KG1 (cell line): ENCODE measurements at places on chromosomes 3 and 15.

- no peak for DNase-seq
These were observed 13.8 kb downstream of the GRAMD2A start for GRCh38 chr15:72183781-72184164.

DNA sequence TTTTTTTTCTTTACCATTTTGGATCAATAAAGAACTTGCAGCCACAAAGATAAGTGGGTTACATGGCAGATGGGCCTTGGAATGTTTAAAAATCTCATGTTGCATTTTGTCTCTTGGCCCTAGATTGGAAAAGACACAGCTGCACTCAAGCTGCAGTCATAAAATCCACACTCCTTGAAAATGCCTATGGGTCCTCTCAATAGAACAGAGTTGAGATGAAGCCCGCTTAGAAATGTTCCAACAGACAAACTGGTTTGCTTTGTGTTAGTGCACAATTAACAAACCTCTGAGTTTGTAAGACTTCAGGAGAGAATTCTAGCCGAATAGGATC is 401.2 kb upstream of the CDIN1 start:
- no peak for DNase-seq

- DNase-seq = no peak
These were observed 57.7 kb upstream of the BNIP2 start for GRCh38 chr15:59746777-59747176.

GRCh38 chr3:124260206-124260915 is 268.4 kb upstream of the ROPN1 start:
- DNase-seq = no peak

- no peak for DNase-seq
These were observed 248.8 kb downstream of the SHOX2 start for GRCh38 chr3:157857440-157857839.

- no peak for DNase-seq
These were observed 223.4 kb upstream of the SLCO3A1 start for GRCh38 chr15:91630090-91630489.

DNA sequence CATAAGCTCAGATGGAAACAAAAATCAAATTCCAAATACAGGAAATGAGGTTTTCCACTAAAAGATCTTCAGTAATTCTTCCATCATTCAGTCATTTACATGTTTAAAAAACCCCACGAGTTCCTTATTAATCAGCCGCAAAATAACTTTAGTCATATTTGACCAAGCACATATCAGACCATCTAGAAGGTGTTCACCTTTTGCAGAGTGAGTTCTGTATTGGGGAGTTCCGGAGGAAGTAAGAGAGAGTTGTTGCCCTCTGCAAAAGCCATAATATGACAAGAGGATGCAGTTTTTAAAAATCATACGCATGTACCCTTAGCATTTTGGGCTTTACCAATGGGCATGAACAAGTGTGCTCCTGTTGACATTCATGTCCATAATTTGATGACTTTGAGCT is 61.6 kb downstream of the CCR1 start:
- DNase-seq = no peak

- DNase-seq = no peak
These were observed 14.9 kb upstream of the PCSK6 start for GRCh38 chr15:101504373-101504772.

DNA sequence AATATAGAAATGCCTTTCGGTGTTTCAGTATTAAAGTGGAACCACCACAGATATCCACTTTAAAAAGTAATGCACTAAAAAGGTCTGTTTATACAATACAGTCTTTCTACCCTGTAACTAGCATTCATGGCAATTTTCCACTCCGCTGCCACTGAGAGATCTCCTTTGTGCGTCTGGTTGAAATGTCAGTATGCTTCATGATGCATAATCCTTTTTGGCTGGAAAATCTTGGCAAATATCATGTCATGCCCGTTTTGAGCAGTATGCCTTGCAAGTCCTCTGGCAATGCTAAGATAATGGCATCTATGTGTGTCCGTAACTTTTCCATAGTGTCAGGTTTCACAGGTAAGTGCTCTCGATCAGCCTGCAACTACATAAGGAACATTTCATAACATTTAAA is 30.8 kb upstream of the ARF4 start:
- no peak for DNase-seq

GRCh38 chr3:50122071-50122470 is 33.1 kb upstream of the SEMA3F start:
- DNase-seq = no peak

GRCh38 chr3:107377151-107377550 is at the start of gene CCDC54:
Gene CCDC54, plus strand, starts transcription at chr3:107377439. Its CDS starts 149 bp downstream, at chr3:107377588.
- DNase-seq = no peak

GRCh38 chr3:110567029-110567428 is 504.6 kb upstream of the NECTIN3 start:
- DNase-seq = no peak

- DNase-seq = no peak
These were observed 50.3 kb downstream of the MECOM start for GRCh38 chr3:169613053-169613803.

GRCh38 chr15:20646529-20647142 is 105.0 kb upstream of the GOLGA6L6 start:
- DNase-seq = no peak
